ENCODE measurements at places on chromosomes 12 and 14.

- DNase-seq, result no peak
Measured at GRCh38 chr14:63671987-63672386, 30.3 kb upstream of the WDR89 start.

GRCh38 chr12:64663015-64663414 is 52.7 kb downstream of the RASSF3 start:
- no peak for DNase-seq

DNA sequence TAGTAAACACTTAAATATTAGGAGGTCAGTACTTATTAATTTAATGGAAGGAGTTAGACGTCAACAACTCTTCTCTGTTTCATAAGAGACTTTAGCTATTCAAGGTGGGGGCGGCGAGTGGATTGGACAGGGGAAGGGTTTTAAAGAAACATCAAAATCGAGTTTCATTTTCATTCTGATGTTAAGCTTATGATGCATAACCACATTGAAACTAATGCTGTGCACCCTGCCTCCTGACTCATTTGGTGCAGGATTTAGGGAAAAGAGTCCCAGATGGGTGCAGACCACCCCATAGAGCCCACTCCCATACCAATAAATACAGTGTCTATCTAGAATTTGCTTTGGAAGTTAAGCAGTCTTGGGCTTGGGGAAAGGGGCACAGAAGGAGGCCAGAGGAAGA is 7.4 kb downstream of the ZBTB39 start:
- DNase-seq, result no peak

GRCh38 chr12:114688256-114688845 is 4.4 kb upstream of the TBX3 start:
- DNase-seq, result no peak

- no peak for DNase-seq
Measured at GRCh38 chr14:23910101-23910875, 43.3 kb upstream of the DHRS4 start.

DNA sequence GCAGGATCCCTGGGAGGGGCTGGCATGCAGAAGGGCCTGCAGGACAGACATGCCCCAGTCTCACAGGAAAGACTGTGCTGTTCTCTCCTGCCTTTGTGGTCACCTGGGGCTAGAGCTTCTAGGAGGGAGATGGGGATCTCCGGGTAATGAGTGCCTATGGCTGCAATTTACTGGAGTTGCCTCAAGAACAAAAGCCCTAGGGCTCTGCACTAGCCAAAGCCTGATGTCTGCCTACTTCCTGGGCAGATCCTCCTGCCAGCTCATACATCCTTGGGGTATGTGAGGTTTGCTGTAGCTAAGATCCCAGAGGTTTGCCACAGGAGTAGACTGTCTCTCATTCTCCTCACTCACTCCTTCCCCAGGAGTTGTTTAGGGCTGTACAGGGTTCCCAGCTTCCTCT is 106.9 kb upstream of the PPFIA2 start:
- DNase-seq, result no peak

- no peak for DNase-seq
Measured at GRCh38 chr12:45834809-45835208, 105.3 kb downstream of the ARID2 start.
